Stimulated activated CD4-positive, alpha-beta T cell treated with anti-CD3 and anti-CD28 coated beads, Interleukin-1b, Interleukin-23, amount 100 ng/mL, for 48 hours (primary cell): ENCODE measurements at places on chromosomes 7 and 10.

GRCh38 chr10:3791974-3792633, 7.1 kb upstream of the KLF6 start:
- DNase-seq: no peak

GRCh38 chr10:112333452-112333851, 40.5 kb upstream of the ACSL5 start:
- no peak for DNase-seq

DNA sequence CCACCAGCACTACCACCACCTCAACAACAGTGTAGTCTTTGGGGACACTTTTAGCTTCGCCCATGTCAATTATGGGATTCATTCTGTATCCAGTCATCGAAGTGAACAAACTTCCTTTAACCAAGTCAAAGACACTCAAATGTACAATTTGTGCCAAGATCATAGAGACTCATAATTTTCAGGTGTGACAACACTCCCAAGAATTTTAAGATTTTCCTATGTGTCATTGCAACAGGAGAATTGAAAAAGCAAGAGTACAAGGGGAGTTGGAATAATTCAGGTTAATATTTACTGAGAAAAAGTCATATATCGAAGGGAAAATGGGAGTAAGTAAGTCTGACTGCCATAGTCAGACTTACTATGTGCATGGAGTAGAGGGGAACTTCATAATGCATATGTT, 26.2 kb downstream of the PON1 start:
- no peak for DNase-seq

- no peak for DNase-seq
Measured at GRCh38 chr7:121394709-121395140, 1.4 kb downstream of the FAM3C start.

DNA sequence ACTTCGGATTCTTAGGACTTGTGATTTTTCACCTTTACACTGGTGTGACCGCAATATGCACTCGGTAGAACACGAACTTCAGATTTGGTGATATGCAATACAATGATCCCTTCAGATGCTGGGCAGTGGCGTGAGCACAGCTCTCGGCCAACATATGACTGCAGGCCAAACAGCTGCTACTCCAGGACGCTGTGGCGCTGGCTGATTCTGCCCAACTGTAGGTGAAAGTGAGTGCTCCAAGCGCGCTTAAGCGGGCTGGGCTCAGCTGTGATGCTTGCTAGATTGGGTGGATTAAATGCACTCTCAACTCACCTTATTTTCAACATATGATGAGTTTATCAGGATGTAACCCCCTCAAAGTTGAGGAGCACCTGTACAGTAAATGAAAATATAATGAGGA, 137.6 kb upstream of the RET start:
- no peak for DNase-seq

DNA sequence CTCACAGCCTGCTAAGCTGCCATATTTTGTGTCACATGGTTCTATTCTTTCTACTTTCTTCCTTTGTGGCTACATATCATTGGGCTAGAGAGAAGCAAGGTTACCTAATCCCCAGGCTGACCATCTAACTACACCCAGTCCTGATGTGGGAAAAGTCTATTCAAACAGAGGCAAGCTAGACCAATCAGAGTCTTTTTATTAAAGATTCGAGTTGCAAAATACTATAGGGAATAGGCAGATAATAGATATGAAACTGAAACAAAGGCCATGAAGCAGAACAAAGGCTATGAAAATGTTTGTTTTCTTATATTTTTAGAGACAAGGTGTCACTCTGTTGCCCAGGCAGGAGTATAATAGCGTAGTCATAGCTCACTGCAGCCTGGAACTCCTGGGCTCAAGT, 36.7 kb downstream of the MTERF1 start:
- DNase-seq: no peak

DNA sequence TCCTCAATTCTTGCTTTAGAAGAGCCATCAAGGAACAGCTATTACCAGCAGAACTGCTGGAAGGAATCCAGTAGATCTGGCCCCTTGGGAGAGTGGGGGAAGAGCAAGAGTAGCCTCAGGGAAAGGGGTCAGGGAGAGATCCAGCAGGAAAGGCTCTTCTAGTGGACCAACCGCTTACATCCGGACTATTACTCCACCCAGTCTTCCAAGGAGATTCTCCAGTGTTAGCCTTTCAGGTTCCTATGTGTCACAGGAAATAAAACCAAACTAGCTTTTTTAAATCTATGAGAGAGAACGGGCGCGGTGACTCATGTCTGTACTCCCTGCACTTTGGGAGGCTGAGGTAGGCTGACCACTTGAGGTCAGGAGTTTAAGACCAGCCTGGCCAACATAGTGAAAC, 34.3 kb downstream of the TET1 start:
- no peak for DNase-seq

- DNase-seq: no peak
Measured at GRCh38 chr10:6701289-6701688, 121.2 kb upstream of the PRKCQ start.

DNA sequence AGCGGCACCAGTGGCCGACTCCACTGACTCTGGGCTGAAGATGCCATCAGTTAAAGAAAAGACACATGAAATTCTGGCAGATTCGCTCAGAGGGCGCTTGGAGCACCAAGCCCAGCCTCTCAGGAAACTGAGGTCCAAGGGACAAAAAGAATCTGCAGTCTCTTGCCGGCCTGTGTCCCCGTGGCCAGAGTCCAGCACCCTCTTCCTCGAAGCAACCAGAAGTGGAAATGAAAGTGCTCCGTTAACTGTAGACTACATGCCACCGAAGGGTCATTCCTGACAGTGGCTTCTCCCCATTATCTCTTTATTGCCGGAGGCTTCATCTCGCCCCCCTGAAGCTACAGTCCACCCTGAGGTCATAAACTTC, 1.0 kb upstream of the CHST15 start:
- no peak for DNase-seq

DNA sequence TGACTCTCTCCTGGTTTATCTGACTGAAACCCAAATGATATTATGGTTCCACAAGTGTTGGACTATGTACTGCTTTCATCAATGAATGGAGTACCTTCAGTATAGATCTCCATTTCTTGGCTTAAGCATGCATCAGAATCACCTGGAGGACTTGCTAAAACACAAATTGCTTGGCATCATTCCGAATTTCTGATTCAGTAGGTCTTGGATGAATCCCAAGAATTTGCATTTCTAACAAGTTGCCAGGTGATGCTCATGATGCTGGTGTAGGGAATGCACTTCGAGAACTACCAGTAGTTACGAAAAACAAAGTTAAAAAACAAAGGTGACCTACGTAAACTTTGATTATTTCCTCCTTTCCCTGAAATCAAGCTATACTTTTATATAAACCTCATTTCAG, 119.0 kb upstream of the FEZF1 start:
- no peak for DNase-seq

DNA sequence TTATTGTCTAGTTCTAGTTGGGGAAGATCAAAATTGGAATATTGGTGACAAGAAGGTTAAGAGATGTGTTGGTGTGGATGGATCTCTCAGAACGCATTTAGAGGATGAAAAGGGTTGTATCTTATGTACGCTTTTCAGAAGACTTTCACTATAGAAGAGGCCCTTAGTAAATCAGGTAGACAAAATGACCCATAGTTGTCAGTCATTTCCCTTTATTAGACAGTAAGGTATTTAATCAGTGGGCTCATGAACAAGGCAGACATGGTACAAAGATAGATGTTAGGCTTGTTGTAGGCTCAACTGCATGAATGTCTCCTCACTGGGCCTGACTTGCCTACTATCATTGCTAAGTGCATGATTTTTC, 359.2 kb downstream of the PHF14 start:
- no peak for DNase-seq
